ENCODE measurements at places on chromosomes 3 and 15. TPM values are rescaled to one million over a fixed set of nuclear protein-coding genes. Genes with fewer than 3 reads are reported as not detected.

GRCh38 chr3:158456114-158456513, 114.9 kb upstream of the MLF1 start:
- no peak for DNase-seq

DNA sequence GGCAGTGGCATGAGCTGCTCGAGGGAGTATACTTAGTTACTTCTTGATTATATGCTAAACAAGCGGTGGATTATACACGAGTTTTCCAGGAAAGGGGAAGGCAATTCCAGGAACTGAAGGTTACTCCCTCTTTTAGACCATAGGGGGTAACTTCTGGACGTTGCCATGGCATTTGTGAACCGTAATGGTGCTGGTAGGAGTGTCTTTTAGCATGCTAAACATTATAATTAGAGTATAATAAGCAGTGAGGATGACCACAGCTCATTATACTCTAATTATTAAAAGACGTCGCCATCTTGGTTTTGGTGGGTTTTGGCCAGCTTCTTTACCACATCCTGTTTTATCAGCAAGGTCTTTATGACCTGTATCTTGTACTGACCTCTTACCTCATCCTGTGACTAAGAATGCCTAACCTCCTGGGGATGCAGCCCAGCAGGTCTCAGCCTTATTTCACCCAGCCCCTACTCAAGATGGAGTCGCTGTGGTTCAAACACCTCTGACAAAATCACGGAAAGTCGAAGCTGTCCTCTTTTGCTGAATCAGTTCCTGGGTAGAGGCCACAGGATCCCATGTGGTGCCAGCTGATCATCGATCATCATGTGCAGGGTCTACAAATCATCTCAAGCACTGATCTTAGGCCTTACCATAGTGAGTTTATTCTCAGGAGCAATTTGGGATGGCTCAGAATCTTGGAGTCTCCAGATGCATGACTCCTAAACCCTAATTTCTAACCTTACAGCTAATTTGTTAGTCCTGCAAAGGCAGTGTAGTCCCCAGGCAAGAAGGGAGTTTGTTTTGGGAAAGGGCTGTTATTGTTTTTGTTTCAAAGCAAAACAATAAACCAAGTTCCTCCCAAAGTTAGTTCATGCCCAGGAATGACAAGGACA, 149.1 kb downstream of the TJP1 start:
- no peak for DNase-seq

DNA sequence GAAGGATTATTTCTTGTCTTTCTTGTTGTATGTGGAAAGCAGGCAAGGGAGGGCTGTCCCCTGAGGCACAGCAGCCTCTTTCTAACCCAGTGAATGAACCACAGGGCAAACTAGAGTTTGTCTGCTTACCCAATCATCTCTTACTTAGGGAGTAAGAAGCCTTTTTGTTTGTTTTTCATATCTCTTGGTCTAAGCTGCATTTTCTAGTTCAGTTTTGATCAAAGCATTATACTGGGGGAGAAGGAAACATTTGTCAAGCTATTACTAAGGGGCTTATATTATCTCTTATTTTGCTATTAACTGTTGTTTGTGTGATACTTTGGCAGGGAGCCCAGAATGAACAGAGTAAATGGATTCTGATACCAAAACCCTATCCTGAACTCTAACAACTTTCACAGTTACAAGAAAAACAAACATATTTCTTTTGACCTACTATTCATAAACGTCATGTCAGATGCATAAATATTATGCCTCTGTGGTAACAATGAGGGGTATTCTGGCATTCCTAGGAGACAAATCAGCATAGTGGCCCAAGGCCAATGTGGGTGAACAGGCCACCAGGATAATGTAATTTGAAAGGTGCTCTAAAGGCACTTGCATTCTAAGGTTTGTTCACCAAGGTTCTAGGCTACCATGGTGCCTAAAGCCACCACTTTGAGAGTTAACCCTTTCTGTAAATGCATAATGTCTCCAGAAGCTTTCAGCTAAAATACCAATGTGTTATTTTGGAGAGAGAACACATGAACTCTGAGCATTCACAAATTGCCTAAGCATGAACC, 271.6 kb upstream of the ZPLD1 start:
- no peak for DNase-seq

The ECE2 gene
- not detected for total RNA-seq

GRCh38 chr3:98917608-98918007, 16.1 kb upstream of the DCBLD2 start:
- DNase-seq: no peak

The RNF13 gene
- 68.2 TPM for total RNA-seq

DNA sequence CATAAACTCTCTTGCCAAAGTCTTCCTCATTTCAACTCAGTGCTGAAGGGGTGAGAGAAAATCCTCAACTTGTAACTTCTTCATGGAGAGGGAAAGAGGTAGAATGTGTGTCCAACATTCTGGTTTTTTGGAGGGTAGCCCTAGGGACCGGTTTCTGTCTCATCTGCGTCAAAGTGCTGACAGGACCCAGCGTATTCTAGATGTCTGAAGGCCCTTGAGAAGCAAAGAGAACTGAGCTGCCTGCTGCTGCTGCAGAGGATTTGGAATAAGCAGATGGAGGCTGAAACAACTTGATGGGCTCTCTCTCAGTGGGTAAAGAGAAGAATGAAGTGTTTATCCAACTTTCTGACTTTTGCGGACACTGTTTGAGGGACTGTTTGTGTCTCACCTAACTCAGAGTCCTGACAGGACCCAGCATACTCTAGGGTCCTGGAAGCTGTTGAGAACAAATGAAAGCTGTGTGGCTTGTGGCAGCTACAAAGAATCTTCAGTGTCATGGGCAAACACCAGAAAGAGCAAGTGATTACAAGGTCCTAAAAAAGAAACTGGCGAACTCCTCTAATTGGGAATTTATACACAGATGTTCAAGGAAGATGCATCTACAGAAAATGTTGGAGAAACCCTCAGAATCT, 174.4 kb downstream of the SI start:
- DNase-seq: no peak

GRCh38 chr15:66895794-66896453, 169.5 kb upstream of the SMAD3 start:
- DNase-seq: no peak

- no peak for DNase-seq
Measured at GRCh38 chr3:188635258-188636042, 481.5 kb downstream of the LPP start.

The SLCO2A1 gene
- not detected for total RNA-seq

DNA sequence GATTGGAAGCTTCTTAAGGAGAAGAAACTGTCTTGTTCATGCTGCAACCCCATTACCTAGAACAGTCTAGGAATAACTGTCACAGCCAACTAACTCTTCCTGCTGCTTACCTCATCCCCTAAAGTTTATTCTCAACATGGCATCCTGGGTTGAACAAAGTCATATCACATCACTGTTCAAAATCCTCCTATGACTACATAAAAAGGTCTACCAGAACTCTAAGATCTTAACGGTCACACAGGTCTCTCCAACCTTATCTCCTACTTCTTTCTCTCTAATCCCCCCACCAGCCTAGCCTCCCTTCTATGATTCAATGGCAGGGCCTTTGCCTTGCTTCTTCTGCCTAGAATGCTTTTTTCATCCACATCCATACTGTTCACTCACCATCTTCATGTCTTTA, 69.3 kb downstream of the CLASP2 start:
- DNase-seq: no peak

The PDZRN3 gene
- total RNA-seq: not detected

The XIRP1 gene
- not detected for total RNA-seq

DNA sequence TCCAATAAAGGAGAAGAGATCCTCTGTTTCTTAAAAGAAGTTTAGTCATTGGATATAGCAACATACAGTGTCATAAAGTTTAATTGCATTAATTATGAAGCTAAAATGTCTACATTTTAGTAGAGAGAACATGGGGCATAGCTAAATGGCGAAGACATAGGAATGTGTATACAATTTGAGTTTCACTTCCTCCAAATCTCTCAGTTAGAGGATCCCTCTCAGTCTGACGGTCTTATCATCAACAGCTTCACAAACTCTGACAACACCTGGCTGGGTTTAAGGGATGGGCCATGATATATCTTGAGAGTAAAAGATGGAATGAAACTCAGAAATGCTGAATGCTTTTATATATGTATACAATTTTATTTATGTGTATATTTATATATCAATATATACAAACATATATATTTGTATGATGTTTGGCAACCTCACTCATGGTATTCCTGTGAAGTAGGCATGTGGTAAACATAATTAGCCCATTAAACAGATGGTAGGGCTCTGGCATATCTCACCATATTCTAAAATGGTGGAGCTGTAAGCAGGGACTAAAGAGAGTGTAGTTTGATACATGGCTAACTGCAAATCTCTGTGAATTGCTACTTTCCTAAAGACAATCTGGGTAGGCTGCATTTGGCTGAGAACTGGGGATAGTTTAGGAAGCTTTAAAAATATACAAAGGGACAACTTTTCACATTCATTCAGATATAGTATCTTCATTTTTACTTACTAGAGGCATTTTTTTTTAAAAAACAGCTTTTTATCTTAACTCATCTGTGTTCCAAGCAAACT, 111.6 kb downstream of the TIGIT start:
- DNase-seq: no peak

The IL16 gene
- total RNA-seq: 400 TPM

The C3orf22 gene
- total RNA-seq: not detected

DNA sequence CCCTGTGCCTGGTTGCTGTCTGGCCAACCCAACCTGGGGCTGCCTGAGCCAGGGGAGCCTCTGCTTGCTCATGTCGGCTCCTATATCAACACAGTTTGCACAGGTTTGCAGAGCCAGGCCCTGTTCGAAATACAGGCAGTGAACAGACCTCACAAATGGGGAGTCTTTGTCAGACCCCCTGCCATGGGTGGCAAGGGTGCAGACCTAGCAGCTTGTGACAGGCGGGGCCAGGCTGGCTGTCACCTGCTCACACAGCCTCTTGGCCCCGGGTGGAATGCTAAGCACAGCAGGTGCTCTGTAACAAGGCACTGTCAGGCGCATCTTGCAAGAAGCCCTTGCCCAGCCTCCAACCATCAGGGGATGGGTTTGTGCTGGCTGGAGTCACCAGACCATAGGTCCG, 47.3 kb downstream of the BDH1 start:
- DNase-seq: no peak

DNA sequence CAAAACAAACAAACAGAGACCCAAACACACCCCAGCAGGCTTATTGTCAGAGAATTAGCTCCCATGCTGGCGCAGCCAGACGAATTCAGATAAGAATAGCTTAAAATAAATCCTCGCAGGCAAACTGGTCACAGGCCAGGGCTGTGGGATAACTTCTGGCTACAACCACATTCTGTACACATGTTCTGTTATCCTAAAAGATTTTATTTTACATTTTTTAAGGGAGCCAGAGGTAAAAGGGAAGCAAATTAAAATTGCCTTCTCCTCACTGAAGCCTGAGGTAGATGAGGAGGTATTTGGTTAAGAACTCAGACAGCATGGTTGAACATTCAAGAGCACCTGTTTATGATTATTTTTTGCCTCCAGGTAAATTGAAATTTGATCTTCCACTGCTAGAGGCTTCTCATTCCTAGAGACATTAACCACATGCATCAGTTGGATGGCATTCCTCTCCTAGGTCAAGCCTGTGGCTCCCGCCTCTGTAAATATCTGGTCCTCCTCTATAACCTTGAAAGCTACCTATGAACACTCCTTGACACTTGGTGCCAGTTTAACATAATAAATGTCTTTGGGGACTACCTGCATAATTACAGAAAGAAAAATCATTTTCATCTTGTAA, 190.3 kb downstream of the SATB1 start:
- no peak for DNase-seq

GRCh38 chr15:48307586-48307985, 23.6 kb upstream of the DUT start:
- DNase-seq: no peak

The SOX14 gene
- not detected for total RNA-seq

GRCh38 chr15:70077188-70078147, 20.2 kb downstream of the TLE3 start:
- DNase-seq: no peak

- peak; percentile 61 for DNase-seq
Measured at GRCh38 chr3:108602249-108602934, 12.9 kb downstream of the DZIP3 start.

The IMPG2 gene
- 0.81 TPM for total RNA-seq

DNA sequence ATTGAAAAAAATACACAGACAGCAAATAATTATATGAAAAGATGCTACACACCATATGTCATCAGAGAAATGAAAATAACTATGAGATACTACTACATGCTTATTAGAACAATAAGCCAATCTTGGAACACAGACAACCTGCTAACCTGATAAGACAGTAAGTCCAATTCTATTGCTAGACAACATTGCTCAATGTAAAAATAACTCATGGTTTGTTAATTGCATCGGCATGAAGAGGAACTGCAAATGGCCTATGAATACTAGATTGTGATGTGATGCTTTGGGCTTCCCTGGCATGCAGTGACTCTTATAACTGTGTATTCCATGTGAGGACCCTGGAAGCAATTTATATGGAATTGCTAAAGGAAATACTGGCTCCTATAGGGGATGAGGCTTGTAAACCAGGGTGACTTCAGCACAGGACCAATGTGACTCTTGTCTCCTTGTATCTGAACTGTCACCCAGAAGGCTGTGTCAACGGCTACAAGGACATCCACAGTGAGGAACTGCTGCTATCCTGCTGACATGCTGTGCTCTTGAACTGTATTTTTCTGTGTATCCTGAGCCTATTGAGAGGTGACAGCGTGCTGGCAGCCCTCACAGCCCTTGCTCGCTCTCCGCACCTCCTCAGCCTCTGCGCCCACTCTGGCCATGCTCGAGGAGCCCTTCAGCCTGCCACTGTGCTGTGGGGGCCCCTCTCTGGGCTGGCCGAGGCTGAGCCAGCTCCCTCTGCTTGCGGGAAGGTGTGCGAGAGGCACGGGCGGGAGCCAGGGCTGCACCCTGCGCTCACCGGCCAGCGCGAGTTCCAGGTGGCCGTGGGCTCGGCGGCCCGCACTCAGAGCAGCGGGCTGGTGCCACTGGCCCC, 385.7 kb downstream of the CNTN4 start:
- no peak for DNase-seq

The TMEM207 gene
- not detected for total RNA-seq

- DNase-seq: peak; percentile 29
Measured at GRCh38 chr3:84904816-84905555, 53.8 kb upstream of the CADM2 start.

DNA sequence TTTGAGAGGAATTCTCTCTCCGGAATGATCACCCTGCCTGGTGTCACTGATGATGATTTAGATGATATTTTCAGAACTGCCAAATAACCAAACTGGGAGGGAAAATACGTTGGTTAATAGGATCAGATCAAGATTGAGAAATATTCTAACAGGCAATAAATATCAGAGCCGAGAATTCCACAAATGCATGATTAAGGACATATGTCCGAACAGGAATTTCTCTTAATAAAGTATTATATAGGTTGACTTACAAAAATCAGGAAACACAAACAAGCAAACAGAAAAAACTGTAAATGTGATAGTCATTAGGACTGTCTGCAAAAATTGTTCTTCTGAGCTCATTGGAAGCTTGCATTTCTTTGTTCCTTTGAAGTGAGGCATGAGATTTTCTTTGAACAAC, 75.1 kb upstream of the PHLDB2 start:
- DNase-seq: no peak
